Activated CD4-positive, alpha-beta T cell treated with anti-CD3 and anti-CD28 coated beads, Interleukin-2, Interleukin-6, amounts not matched to agents 100 ng/mL and 50 ng/mL, durations not matched to agents 16 hours and 8 hours (primary cell): ENCODE measurements at places on chromosomes 5 and 9.
A peak's percentile ranks its signal among the peaks of the same experiment; 100 is the strongest.

GRCh38 chr9:71783120-71783523 is 14.8 kb upstream of the CEMIP2 start:
- DNase-seq = peak; percentile 92

GRCh38 chr9:92947268-92948037 is at the start of gene FGD3:
Gene FGD3 (plus strand): TSS chr9:92947523. CDS start chr9:92976257, 28,734 bp downstream.
- DNase-seq = no peak

GRCh38 chr5:150500905-150501304 is 7.0 kb upstream of the NDST1 start:
- DNase-seq = no peak

DNA sequence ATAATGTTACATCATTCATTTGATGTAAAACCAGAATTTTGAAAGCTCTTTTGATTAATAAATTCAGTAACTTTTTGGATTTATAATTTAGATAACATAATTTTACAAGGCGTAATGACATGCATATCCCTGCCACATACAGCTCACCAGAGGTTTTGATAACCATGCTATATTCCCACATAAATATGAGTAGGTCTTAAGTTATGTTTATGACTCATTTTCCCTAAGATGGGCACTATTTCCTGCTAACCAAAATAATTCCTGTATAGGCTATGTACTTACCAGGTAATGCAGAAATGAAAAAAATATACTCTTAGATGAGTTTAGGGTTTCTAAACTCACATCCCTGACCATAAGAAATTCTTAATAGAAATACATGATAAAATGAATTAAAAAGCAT is 93.9 kb upstream of the EDIL3 start:
- DNase-seq = no peak

GRCh38 chr5:39151745-39152144 is 67.6 kb downstream of the FYB1 start:
- no peak for DNase-seq

GRCh38 chr5:170513856-170514525 is 10.2 kb downstream of the KCNIP1 start:
- DNase-seq = no peak

DNA sequence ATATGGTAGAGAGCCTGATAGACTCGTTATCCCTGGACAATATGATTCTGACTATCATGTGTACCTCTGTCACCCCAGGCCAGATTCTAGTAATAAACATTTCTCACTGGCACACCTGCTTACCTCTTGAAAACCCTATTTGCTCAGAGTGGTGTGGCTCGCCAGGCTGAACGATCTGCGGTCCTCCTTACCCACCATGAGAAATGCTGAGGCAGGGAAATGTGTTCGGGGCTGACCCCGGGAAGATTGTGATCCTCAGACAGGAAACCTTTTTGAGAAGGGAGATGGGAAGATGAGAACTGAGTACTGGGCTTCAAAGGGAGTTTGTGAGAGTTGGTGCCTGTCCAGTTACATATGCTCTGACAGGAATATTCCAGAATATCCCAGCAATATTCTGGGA is 10.7 kb upstream of the PRXL2C start:
- no peak for DNase-seq

DNA sequence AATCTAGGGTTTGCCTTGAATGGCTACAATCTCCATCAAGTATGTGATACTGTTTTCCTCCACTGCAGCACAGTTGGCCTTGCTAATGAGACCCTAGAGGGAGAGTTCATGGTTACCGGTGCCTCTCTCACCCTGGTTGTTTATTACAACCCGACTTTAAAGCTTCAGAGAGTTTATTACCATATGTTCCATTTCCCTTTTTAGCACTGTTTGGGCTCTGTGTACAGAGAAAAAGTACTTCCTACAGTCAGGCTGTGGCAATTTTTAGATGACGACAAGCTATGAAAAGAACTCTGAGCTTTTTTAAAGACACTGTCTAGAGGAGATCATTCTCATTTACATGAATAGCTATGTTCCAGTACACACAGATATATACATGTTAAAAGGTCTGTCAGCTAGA is 48.8 kb upstream of the PLCXD3 start:
- no peak for DNase-seq

DNA sequence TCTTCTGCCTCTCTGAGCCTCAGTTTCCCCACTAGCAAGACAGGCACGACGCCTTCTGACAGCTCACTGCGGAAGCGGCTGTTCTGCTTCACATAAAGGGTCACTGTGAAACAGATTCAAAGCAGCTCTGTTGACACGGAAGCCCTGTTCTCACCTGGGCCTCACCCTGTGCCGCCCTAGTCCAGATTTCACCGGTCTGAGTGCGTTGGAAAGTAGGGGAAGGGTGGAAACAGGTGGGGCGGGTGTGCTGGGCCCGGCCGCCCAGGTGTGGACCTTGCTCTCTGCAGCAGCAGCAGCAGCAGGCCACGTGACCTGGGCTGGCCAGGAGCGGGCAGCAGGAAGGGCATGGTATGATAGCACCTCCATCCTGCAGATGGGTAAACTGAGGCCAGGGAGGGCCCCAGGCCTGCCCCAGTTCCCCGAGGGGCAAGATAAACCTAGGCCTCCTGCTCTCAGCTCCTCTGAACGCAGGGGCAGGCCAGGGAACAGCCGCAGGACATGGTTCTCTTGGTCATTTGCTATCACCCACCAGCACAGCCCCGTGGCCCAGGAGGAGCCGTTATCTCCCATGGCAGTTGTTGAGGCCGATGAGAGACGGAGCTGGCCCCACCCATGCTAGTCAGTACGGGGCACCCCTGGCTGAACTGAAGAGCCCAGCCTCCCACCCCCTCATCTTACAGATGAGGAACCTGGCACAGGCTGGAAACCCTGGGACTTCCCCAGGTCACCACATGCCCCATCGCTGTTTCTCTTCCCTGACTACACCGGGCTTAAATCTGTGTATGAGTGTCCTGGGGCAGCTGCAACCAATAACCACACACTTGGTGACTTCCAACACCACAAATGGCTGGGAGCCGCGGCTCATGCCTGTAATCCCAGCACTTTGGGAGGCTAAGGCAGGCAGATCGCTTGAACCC is 12.1 kb downstream of the PTGES2 start:
- DNase-seq = no peak

DNA sequence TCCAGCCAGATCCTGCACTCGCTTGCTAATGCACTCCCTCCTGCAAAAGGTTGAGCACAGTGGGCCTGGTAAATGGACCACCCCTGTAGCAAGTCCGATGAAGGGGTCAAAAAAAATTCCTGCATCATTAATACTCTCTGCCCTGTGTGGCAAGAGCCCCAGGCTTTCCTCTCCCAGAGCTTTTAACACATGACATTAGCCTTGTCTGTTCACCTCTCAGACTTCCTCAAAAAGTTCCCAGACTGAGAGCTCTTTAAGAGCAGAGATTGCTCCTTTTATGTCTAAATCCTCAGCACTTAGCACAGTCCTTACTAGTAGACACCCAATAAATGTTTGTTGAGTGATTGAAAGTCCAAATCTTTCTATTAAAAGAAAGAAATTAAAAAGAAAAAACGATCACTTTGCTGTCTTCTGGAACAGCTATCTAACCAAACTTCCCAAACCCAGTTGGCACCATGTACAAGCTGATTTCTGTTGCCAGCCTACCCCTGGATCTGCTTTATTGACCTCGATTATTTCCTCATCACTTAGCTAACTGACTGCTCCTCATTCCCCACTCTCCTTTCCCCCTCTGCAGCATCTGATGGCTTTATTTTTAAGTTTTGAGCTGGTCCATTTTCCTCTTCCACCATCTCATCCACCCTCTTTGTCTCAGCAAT is 209.8 kb downstream of the ENC1 start:
- no peak for DNase-seq

DNA sequence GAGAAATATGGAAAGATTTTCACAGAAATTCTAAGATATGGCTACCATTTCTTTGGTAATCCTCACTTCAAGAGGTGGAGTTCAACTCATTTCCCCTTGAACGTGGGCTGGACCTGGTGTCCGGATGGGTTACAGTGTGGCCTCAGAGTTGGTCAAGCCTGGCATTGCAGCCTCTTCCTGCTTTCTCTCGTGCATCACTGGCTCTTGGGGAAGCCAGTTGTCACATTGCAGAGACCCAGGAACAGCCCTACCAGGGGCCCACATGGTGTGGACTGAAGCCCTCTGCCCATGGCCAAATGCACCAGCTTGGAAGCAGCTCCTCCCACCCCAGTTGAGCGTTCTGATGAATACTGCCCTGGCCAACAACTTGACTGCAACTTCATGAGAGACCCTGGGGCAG is 47.7 kb upstream of the FCN1 start:
- DNase-seq = no peak

DNA sequence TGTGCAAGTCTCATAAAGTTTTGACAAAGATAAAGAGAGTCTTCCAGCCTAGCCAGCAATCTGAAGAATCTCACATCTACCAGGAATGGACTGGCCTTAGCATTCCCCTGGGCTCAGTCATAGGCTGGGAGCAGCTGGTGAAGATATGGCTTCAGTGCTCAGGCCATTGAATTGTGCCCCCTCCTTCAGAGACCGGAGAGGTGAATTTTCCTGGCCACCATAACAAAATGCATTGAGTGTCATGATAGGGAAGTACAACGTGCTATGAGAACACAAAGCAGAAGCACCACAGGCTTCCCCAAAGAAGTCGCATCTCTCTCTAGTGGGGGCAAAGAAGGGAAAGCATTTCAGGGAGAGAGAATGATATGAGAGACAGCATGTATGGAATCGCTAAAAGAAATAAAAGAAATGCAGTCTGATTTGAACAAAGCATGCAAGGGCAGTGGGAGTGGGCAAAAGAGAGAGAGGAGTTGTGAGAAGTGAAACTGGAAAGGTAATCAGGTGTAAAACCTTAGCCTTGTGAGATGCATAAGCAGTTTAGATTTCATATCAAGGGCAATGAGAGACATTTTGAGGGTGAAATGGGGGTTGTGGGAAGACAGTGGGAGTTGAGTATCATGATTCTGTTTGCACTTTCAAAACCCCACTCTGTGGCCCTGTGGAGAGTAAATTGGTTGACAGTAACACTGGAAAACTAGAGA is 57.1 kb upstream of the NMUR2 start:
- DNase-seq = peak; percentile 4

DNA sequence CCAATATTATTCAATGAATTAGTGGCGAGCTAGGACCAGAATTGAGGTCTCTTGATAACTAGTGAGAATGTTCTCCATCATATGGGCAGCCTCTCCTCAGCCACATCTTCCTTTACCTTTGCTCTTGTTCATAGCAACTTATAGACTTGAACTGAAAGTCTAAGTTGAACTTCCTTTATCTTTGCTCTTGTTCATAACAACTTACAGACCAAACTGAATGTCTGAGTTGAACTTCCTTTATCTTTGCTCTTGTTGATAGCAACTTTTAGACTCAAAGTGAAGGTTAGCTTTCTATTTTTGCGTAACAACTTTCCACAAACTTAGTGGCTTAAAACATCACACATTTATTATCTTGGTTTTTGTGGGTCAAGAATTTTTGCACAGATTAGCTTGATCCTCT is 146.4 kb upstream of the C9orf72 start:
- no peak for DNase-seq
